Stimulated activated naive CD8-positive, alpha-beta T cell treated with anti-CD3 and anti-CD28 coated beads, Interleukin-15, Interleukin-2, amounts not matched to agents 100 U/mL and 50 U/mL, for 24 hours (primary cell): ENCODE measurements at places on chromosomes 4 and X.
A peak's percentile ranks its signal among the peaks of the same experiment; 100 is the strongest.

GRCh38 chr4:155972098-155972497, 18.4 kb upstream of the CTSO start:
- DNase-seq = no peak

DNA sequence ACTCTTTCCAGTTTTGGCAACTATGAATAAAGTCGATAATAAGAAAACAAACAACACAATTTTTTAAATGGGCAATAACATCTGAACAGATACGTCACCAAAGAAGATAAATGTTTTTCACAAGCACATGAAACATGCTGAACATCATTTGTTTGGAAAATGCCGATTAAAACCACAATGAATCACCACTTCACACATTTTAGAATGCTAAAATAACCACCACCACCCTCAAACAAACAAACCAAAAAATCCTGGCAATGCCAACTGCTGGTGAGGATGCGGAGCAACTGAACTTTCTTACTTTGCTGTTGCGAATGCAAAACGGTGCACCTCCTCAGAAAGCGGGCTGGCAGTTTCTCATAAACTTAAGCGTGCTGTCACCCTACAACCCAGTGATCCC, 115.9 kb downstream of the NSUN7 start:
- no peak for DNase-seq

DNA sequence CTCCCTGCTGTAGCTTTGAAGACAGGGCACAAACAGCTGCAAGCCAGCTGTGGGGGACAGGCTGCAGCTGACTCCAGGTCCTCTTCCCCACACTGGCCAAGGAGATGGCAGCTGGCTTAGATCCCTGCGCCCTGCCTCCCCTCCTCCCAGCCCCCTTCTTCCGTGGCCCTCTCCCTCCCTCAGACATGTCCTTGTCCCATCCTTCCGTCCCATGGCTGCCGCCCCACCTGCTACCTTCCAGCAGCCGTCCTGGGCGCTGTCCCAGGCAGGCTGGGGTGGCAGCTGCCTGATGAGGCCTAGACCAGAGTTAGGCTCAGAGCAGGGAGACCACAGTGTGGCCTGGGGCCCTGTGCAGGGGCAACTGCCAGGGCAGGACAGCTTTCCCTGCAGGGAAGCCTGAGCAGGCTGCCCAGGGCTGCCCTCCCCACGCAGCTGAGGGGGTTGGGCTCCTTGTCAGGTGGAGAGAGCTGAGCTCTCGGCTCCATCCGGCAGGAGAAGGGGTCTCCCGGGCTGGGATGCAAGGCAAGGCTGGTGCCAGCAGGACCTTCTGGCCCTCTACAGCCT, 3.3 kb upstream of the BGN start:
- no peak for DNase-seq

DNA sequence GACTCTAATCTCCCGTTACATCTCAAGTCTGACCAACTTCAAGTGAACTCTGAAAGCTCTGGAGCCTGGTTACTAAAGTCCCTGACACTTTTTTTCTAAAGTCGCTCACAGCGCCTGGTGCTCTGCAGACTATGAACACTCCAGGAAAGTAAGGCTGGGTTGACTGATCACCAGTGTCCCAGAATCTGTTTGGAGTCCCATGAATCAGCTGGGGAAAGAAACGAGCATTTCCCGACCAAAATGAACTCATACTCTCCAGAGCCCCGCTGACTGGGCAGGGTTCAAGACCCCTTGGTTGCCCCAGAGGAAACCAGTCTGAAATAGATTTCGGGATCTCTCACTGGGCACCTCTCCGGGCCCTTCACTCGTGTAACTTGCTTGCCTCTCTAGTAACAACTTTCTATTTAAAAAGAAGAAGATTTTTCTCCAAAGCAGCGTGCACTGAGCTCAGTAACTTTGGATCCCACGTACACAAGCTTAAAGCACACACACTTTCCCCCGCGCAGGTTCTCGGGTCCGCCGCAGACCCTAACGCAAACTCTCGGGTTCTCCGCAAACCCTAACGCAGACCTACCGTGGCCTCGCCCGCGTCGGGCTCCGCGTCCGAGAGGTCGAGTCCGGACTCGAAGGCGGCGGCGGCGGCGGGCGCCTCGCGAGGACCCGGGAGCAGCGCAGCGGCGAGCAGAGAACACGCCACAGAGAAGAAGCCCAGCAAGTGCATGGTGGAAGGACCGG, 964 bp downstream of the VEGFC start:
- peak; percentile 2 for DNase-seq

- DNase-seq = no peak
Measured at GRCh38 chr4:106355193-106355592, 13.4 kb downstream of the GIMD1 start.

DNA sequence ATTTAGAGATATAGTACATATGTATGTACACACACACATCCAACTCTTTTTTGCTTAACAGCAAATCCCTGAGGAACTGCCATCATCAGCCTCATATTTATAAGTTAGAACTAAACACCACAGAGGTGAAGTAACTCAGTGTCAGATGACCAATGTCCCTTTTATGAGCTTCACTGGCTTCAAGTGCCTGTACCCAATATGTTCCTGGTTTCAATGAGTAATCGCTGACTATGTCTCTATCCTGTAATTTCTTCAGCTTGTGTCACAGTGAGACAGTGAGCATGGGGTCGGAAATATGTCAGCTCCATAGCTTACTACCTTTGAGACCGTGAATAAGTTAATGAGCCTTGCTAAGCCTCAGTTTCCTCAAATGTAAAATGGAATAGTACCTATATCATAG, 136.2 kb upstream of the RASGEF1B start:
- no peak for DNase-seq

- no peak for DNase-seq
Measured at GRCh38 chr4:185713731-185714130, 98.3 kb downstream of the SORBS2 start.

GRCh38 chrX:53065104-53065503, 16.5 kb downstream of the GPR173 start:
- DNase-seq = no peak

DNA sequence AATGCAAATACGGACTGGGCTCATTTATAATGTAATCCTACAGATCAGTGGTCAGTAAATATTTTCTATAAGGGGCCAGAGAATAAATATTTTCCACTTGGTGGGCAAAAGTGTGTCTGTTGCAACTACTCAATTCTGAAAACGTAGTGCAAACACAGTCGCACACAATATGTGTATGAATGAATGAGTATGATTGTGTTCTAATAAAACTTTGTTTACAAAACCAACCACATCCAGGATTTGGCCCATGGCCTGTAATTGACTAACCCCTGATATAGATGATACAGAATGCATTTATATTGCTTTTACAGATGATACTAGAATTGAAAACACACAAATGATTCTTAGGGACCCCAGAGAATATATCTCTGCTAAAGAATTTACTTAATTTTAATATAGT, 197.6 kb downstream of the ASB9 start:
- no peak for DNase-seq

GRCh38 chr4:140571620-140572019, 2.9 kb upstream of the UCP1 start:
- no peak for DNase-seq

- no peak for DNase-seq
Measured at GRCh38 chr4:87967193-87967592, 8.3 kb upstream of the SPP1 start.

DNA sequence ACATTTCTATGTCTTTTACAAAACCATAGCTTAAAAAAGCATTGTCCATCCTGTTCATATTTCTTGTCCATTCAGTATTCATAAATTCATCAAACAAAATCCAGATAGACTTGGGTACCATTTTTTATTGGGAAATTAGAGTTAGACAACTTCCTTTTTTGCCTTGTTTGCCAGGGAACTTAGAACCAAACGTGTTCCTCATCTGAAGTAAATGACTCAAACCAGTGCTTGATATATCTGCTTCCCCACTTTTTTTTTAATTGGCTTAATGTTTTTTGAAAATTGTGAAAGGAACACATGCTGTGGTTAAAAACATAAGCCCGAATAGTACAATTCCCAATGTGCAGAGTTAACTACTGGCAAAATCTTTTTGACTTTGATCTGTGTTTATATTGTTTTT, 44.2 kb downstream of the DLG3 start:
- no peak for DNase-seq

DNA sequence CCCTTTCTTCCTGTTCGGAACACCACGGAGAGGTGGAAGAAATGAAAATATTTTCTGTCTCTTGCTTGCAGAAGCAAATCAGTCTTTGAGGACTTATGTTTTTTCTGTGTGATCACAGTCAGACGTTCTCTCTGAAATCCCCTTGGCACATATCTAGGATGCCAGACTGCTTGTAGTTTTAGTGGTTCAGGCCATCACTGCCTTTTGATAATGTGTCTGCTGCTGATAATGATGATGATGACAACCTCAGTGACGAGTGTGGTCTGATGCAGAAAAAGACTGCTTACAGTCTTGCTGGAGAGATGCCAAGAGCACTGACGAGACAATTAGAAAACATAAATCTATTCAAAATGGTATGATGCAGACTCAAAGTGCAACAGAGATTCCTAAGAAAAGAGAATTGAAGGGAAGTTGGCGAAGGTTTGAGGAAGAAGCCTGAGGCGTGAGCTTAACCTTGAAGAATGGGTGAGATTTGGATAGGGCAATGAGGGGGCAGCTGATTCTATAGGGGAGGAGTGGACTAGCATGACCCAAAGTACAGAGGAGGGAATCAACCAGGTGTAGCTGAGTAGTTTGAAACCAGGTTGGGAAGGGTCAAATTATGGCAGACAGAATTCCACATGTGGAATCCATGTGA, 7.9 kb downstream of the RAB33A start:
- no peak for DNase-seq

DNA sequence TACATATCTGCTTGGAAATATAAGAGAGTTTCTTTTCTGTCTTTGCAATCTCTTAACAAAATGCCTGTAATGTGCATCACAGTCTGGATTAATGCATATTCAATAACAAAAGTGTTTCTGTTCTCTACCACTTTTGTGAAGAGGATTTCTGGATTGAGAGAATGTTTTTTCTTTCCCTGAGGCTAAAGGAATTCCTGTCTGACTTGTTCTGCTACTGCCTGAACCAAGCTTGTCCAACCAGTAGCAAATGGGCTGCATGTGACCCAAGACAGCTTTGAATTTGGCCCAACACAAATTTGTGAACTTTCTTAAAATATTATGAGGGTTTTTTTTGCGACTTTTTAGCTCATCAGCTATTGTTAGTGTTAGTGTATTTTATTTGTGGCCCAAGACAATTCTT, 1133.9 kb downstream of the SH3BGRL start:
- DNase-seq = no peak
